CD8-positive, alpha-beta memory T cell (primary cell): ENCODE measurements at places on chromosomes 3 and 15.

DNA sequence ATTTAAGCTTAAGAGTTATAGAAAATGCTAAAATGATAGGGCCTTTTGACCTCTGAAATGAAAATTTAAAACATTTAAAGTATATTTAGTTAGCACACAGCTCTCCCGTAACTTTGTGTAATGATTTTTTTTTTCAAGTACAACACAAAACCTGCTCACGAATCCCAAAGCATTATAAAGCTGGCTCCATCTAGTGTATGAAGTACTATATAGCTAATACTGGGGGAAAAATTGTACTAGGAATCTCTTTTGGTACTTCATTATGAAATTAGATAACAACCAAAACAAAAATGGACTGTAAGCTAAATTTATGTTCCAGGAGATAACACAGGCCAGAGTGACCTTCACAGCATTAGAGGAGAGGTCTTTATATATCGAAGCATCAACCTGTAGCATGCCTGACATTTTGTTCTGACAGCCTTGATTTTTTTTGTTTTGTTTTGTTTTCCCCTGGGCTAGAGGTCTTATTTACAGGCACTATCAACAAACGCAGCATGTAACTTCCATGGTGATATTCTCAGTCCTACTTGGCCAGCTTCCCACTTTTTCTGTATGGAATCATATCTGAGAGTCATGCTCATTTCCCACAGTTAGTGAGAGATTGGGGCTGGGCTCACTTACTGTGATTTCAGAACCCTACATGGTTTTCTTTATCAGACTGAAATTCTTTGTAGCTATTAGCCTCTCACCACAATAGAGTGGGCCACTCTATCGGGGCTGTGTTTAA lies 116.3 kb downstream of the MITF start:
- DNase-seq: no peak

DNA sequence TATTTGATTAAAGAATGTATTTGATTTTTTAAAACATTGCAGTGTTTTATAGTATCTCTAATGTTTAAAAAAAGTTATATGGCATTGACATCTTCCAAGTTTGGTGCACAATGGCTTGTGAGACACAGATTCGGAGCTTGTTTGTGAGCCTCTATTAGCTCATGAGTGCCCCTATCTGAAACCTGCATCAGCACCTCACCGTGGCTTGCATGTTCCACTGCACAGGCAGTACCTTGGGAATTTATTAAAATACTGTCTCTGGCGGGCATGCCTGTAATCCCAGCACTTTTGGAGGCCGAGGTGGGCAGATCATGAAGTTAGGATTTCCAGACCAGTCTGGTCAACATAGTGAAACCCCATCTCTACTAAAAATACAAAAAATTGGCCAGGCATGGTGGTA lies 6.8 kb upstream of the RTP2 start:
- DNase-seq: no peak

GRCh38 chr3:196216681-196217211 lies 412 bp downstream of the SLC51A start:
- no peak for DNase-seq

GRCh38 chr3:48891606-48892005 lies 7.1 kb downstream of the SLC25A20 start:
- no peak for DNase-seq

- no peak for DNase-seq
Observed at GRCh38 chr3:20683910-20684309, 497.9 kb upstream of the SGO1 start.

- DNase-seq: no peak
Observed at GRCh38 chr3:63477494-63478129, 174.9 kb upstream of the SNTN start.

- no peak for DNase-seq
Observed at GRCh38 chr3:20810555-20810954, 624.5 kb upstream of the SGO1 start.

- no peak for DNase-seq
Observed at GRCh38 chr15:35549567-35549966, 3.6 kb upstream of the DPH6 start.

DNA sequence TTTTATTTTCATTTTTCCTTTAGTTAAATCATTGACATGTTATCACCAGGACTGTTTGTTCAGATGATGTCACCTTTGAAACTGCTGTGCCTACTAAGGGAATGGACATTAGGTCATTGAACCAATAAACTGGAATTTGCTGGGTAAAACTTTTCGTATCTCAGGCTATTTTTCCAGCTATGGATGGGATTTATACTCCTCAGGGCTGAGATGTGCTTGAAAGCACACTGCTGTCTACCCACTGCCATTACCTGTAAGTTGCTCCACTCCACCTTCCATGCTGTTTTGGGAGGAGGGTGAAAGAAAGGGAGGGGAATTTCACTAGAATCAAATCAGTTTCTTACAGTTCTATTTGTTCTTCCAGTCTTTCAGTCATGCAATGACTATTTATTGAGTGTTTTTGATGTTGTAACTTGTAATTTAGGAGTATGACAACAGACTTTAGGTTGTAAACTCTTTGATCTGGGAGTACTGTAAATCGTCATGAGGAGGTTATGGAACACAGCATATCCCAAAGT lies 11.3 kb downstream of the EHD4 start:
- DNase-seq: no peak

- DNase-seq: no peak
Observed at GRCh38 chr3:37163262-37164015, 10.9 kb downstream of the LRRFIP2 start.

DNA sequence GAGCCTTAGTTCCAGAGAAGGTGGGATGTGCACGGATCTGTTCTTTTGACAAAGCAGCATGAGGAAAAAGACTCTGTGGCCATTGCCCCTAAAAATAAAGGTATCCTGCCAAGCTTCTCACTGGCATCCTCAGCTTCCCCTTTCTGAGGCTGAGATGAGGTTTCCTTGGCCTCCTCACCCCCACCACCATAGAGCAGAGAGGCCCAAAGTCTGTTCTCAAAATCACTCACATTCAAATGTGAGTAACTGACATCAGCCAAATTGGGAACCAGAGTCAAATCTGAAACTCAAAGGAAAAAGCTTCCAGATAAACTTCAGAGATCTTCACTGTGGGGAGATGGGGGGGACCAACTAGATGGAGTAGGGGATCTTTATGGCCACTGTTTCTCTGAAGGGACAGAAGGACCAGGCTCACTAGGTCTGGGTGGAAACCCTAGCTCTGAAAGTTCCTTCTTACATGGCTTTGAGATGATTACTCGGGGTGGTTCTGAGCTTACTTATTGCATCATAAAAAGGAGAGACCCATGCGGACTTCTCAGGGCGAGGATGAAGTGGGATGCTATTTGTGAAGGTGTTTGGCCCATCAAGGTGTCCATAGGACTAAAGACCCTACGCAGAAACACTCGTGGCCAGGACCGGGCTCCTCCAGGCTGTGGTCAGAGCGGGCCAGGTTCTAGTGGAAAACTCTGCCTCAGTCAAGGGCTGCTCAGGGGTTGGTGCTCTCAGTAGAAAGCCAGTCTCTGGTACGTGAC lies 61.5 kb upstream of the MEF2A start:
- DNase-seq: no peak

- DNase-seq: no peak
Observed at GRCh38 chr3:171904829-171905228, 61.7 kb downstream of the TMEM212 start.

GRCh38 chr3:106032479-106032878 lies 163.7 kb upstream of the CBLB start:
- no peak for DNase-seq

GRCh38 chr15:45338417-45338816 lies 39.9 kb downstream of the GATM start:
- no peak for DNase-seq

DNA sequence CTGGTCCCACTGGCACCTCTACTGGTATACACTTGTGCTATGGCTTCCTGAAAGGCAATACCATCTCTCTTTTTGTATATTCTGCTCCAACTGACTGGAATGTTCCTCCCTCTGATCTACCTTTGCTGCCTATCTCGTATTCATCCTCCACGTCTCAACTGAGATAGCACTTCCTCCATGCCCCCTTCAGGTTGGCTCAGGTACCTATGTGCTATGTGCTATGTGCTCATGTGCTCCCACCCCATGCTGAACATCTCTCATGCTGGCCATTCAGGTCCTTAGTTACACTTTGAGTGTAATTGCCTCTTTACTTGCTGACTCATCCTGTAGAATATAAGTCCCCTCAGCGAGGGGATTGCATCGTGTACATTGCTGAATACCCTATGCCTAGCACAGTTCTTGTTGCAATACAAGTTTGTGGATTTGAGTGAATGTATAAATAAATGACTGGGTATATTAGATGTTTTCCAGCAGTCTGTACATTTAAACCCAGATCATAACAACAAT lies 156.9 kb downstream of the SOX2 start:
- no peak for DNase-seq

DNA sequence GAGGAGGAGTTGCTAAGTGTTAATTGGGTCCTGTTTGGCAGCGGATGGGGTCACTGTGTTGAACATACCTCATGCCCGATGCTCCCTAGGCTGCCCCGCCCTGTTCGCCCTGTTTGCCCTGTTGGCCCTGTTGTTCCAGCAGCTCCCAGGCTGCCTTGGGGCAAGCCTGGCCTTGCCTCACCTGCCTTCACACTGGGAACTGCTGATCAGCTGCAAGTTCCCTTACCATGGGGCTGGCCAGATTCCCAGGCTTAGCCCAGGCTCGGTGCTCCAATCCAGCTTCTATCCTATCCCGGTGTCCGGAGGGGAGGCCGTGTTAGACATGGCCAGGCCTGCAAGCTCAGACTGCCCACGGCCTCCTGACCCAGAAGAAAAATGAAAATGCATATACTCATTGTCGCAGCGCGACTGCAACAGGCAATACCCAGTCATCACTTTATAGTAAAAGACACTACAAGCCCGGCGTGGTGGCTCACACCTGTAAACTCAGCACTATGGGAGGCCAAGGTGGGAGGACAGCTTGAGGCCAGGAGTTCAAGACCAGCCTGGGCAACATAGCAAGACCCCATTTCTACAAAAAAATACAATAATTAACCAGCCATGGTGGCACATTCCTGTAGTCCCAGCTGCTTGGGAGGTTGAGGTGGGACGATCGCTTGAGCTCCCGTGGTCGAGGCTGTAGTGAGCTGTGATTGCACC lies 42.9 kb upstream of the ZNF710 start:
- no peak for DNase-seq

- no peak for DNase-seq
Observed at GRCh38 chr3:189165092-189165612, 6.6 kb upstream of the TPRG1 start.

DNA sequence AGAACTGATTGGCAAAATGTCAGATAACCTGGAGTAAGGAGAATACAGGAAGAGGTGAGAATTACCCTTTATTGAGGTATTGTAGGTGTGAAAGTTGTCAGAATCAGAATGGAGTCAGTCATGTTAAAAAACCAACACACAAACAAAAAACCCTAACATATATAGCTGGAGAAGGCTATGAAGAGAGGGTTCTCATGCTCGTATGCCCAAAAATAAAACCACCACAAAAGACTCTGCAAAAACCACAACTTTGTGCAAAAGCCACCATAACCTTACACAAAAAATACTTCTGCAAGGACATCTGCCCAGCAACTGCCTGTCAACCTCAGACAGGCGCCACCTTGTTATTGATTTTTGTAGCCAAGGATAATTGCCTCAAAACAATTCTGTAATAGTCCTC lies 136.0 kb downstream of the CD47 start:
- DNase-seq: no peak

GRCh38 chr15:40106203-40107161 lies 2.2 kb downstream of the BMF start:
- no peak for DNase-seq

- no peak for DNase-seq
Observed at GRCh38 chr3:16033889-16034687, 140.4 kb upstream of the GALNT15 start.

GRCh38 chr3:125107861-125108567 lies 52.2 kb upstream of the HEG1 start:
- DNase-seq: no peak

GRCh38 chr15:48470096-48470495 lies 138.9 kb downstream of the DUT start:
- DNase-seq: no peak

GRCh38 chr3:145801696-145802095 lies 359.3 kb downstream of the PLOD2 start:
- no peak for DNase-seq

DNA sequence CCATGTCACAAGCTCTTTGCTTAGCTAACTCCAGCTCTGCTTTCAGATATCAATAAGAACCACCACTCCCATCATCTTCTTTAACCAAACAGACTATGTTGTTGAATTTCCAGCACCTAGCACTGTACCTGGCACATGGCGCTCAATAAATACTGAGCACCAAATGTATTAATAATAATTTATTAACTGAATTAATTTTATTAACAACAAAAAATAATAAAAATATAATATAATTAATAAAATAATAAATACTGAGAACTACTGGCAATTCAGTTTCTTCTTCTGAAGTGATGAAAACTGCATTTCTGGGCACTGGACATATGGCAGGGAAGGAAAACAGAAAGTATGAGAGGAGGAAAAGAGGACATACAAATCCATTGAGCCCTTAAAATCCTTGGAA lies 263.9 kb downstream of the ZMAT3 start:
- DNase-seq: no peak

DNA sequence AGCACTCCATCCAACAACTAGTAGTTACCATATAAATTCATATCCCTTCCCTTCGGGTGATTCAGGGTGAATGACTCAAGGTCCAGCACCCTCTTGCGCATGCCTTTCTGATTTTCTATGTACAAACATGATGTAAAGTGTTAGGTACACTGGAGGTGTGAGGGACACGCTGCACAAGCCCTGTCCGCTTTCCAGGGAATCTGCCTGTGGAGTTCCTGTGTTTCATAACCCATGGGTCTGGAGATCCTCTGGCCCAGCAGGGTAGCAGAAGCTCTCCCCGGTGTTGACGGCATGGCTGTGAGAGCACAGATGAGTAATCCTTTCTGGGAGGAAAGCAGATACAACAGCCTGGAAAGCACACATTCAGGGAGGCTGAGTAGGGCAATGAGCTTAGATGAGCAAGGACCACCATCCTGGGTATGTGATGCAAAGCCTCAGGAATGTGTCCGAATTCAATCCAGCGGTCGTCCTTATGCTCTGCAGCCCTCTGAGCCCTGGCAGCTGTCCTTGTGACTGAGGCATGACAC lies 142.9 kb upstream of the TP63 start:
- DNase-seq: no peak

DNA sequence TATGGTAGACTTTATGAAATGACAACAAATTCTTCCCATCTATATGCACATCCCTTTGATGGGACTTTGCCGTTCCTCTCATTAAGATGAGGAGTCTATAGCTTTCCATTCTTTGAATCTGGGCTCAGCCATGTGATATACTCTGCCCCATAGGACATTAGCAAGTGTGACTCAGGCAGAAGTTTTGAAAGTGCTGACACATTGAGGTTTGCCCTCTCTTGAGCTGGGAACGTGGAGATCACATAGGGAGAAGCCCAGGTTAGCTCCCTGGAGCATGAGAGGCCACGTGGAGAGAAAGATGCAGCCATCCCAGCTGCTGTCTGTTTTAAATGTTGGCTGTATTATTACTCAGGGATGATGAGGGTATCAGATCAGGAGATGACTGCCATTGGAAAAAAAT lies 67.7 kb upstream of the OXTR start:
- no peak for DNase-seq

- DNase-seq: no peak
Observed at GRCh38 chr3:12545473-12545791, at the start of gene MKRN2OS. Gene MKRN2OS (minus strand): TSS chr3:12545499. CDS start chr3:12545464, 35 bp downstream.

- no peak for DNase-seq
Observed at GRCh38 chr3:71955240-71956068, 170.5 kb upstream of the PROK2 start.

GRCh38 chr3:25455441-25456132 lies 27.5 kb downstream of the RARB start:
- no peak for DNase-seq

GRCh38 chr3:129845956-129846355 lies 47.6 kb downstream of the TMCC1 start:
- DNase-seq: no peak
